ENCODE measurements at places on chromosomes 1 and 21.

DNA sequence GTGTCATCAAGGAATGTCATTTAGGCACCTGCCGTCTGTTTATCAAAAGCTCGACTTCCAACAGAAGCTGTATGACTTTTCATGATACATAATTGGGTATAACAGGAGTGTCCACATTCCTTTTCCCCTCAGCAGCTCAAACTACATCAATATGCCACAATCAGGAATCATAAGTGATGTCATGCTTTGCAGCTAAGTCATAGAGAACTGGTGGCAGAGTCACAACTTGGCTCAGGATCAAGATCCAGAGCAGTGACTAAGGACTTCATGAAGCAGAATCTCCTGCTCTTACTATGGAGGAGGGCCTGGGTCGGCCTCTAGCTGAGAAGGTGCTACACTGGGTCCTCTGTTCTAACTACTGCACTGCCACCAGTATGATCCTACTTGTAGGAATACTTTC, 36.5 kb upstream of the AGBL4 start:
- DNase-seq, result no peak

- peak; percentile 47 for DNase-seq
Observed at GRCh38 chr1:154791292-154792166, 78.6 kb downstream of the KCNN3 start.

GRCh38 chr1:89687254-89687653, 54.3 kb downstream of the LRRC8C start:
- no peak for DNase-seq

- DNase-seq, result peak; percentile 70
Observed at GRCh38 chr1:171139890-171140289, 45.2 kb upstream of the FMO2 start.

GRCh38 chr1:21814241-21814918, 2.3 kb downstream of the LDLRAD2 start:
- DNase-seq, result no peak

GRCh38 chr1:3352952-3353331, 101.5 kb upstream of the ARHGEF16 start:
- no peak for DNase-seq

DNA sequence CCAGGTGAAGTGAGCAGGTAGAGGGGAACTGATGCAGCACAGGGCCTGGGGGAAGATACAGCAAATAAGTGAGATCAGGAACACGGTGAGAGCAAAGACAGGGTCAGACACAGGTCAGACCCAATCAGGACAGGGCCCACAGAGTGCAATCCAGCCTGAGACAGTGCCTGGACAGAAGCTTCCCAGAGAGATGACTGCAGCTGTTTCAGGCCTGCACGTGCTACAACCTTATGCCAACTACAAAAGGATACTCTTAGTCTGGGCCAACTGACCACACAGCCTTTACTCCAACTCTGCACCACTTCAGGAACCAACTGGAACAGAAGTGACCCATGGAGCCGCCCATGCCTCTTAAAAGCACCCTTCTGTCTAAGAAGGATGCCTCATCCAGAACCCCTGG, 228.0 kb downstream of the TOMM20 start:
- no peak for DNase-seq

DNA sequence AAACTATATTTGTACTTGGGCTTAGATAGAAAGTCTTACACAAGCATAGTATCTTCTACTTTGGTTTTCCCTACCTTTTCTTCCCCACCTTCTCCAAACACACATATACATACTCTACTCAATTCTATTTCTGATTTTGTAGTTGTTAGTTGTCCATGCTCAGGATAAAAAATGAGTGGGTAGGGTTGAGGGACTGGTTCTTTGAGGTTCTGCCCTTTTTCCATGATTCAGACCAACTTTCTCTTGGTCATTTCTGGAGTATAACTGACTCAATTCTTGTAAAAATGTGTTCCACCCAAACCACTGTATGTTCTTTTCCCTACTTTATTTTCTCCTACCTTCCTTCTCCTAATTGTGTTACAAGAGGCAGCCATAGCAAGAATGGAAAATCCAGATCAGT, 3.3 kb downstream of the CFAP126 start:
- no peak for DNase-seq

DNA sequence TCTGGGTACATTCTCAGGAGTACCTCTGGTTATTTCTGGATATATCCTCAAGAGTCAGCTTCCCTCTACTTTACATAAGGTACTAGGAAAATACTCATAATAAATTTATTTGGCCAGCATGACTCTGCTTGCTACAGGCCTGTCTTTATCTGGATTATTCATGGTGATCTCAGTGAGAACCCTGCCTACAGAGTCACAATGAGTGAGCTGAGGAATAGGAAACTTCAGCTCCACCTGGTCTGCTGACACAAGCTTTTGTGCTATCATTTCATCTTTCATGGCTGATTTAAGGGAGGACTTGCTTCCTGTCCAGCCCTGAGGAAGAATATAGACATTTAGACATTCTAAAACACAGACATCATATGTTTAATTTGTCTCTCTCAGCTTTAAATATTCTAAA, 19.5 kb upstream of the SUCO start:
- DNase-seq, result no peak

- no peak for DNase-seq
Observed at GRCh38 chr21:17466166-17466565, 46.7 kb upstream of the CXADR start.

DNA sequence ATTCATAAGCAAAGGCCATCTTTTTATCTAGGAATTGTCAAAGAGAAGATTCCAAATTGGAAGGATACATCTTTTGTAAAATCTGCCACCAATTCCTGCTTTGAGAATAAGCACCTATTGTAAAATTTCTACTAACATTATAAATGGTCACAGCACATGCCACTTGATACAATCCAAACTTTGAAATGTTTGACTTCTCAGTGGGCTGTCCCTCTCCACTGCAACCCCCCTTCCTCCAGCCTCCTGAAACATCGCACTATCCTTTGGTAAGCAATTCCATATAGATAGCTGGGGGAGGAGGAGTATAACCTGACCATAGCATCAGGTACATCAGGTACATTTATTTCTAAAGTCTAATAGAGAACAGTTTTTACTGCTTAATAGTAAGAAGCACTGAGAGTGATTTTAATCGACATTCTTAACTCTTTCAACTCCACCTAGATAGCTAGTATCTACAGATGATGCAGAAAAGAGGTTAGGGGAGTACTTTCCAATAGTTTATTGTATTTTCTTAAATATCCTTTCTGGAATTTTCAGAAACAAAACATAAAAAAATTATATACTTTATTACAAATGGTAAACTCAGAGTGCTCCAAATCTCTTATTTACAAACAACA, 2.9 kb downstream of the JUN start:
- DNase-seq, result no peak

DNA sequence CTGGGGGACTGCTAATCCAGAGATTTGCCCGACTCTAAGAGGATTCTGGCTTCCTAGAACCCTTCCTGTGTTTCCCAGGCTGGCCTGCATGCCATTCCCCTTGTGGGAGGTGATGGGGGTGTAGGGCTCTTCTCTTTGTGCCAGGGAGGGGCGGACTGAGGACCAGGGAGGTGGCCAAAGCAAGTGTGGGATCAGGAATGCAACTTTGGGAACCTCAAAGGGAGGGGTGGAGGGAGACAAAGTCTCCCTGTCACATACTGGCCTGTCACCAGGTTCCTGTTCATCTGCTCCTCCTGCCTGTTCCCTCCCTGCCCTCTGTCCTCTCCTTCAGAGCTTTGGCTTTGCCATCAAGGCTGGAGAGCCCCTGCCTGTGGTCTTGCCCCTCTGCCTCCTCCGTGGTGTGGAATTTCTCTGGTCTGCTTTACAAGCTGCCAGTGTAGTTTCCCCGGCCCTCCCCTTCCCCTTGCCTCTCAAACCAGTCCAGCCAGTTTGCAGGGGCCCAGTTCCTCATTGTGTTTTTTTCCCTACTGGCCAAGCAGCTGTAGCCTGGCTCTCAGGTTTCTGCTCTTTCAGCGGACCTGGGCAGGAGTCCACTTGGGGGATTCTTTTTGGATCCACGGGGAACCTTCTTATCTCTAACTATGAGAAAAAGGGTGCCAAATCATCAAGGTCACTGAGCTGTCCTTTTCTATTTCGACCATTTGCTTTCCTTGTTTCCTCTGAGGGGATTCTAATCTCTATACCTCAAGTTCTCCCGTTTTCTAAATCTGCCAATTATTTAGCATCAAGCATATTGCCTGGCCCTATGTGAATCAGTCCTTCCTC, 1.8 kb downstream of the CGN start:
- no peak for DNase-seq

GRCh38 chr21:25885880-25886279, 151.1 kb downstream of the GABPA start:
- DNase-seq, result no peak

- no peak for DNase-seq
Observed at GRCh38 chr1:89285745-89286380, 13.2 kb upstream of the GBP5 start.

DNA sequence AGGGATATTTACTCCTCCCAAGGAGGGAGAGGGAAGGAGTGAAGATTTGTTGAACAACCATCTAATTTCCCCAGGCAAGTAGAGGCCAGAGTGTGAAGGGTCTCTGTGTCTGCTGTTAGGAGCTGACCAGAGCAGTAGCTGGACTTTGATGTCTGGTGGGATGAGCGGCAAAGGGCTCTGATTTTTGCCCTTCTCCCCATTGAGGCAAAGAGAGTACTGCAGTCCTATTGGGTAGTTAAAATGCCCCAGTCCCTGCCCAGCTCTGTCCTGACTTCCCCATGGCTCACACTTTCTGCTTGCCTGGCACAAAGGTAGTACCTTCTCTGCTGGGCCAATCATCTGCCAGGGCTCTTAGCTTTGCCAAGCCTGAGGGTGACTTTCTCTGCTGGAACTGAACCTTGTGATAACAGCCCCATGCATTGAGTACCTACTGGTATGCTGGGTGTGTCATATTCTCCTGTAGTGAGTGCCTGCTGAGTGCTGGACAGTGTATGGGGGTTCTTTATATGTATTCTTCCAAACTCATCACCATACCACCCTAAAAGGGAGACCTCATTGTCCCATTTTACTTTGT, 64.0 kb upstream of the SELENON start:
- DNase-seq, result no peak

- DNase-seq, result no peak
Observed at GRCh38 chr1:247539215-247539614, 3.0 kb upstream of the OR2C3 start.

- no peak for DNase-seq
Observed at GRCh38 chr1:39799770-39800470, 11.3 kb upstream of the BMP8B start.

DNA sequence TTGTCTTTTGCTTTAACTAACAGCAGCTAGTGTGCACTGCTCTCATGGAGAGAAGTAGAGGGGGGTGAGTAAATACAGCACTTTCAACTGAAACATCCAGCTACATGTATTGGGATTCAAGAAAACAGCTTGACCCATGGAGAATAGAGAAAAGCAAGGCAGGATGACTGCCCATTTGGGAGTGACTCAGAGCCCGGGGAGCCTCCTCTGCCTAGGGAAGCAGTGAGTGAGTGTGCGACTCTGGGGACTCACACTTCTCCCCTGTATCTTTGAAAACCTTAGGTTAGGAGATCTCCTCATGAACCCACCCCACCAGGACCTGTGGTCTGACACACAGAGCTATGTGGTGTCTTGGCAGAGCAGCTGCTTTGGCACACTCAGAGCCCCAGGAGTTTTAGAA, 82.0 kb upstream of the PTGFR start:
- no peak for DNase-seq

DNA sequence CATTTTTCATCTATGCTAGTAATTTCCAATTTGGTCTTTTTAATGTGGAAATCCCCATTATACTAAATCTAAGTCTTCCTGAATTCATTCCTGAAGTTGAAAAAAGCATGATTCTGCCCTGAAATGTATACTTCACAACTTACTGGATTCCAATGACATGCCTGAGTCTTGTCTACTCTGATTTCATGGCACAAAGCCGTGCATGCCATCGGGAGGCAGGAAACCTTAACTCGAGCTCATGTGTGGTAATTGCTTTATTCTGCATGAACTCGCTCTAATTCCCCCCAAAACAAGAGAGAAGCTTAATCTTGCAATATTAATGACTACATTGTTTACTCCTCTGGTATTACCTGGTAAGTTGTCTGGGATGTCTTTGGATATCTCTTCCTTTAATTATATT, 39.6 kb upstream of the PBX1 start:
- DNase-seq, result no peak

DNA sequence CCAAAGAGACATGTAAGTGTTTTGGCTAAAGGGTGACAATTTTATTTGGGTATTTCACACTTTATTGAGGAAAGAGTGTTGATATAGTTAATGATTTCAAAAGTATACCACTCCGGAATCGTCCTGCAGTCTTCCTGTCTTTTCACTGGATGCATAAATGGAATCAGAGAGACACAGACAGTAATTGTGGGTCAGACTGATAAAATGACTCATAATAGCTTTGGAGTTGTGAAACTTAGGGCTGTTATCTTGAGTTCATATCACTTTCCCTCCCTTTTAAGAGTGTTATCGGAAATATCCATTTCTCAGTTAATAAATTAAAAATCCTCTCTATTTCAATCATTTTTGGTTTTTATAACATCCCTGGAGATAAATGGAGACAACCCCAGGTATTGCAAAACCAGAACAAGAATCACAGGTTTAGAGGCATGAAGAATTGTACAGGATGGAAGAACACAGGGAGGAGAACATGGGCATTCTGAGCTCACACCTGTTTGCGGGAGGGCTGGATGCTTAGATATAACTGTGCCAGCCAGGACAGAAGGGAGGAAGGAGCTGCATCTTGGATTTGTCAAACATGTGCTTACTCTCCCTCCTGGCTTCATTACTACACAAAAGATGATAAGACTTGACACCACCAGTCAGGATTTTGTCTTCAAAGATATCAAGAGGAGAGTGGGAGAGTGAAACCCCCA, 185.4 kb downstream of the LMO4 start:
- DNase-seq, result no peak

DNA sequence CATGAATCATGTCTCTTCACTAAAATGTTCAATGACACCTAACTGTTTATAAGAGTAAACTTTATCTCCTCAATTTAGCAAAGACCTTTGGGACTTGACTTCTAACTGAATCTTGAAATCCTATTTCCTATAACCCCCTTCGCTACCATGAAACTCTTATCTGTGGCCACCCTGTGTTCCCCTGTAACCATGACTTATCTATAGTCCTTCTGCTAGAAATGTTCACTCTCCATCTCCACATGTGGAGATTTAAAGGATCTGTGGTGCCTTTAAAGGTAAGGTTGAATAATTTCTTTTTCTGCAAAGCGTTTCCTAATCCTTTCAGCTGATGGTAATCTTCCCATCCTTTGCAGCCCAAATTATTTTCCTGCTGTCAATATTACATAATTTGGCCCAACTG, 436.3 kb upstream of the RUNX1 start:
- DNase-seq, result no peak

DNA sequence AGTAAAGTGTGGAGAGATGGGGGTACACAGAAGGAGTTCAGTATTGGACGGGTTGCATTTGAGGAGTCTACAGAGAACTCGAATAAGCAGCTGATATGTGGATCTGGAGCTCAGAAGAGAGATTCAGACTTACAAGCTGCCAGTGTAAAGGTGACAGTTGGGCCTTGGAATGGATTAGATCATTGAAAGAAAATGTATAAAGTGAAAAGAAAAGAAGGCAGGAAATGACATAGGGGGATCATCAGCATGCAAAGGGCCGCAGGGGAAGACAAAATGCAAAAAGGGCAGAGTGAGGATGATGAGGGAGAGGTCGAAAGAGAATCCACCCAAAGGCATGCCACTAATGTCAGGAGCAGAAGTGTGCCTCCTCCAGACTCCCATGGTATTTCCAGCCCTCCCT, 273.3 kb downstream of the TNR start:
- DNase-seq, result no peak

GRCh38 chr1:75237316-75237715, 103.1 kb downstream of the LHX8 start:
- no peak for DNase-seq

GRCh38 chr1:196887515-196888239, at the start of gene CFHR4:
Gene CFHR4 (plus strand): TSS chr1:196888052. CDS start chr1:196888151, 99 bp downstream.
- DNase-seq, result no peak
